ENCODE measurements at places on chromosomes 3 and 15.

GRCh38 chr3:38542401-38543298 lies 46.5 kb downstream of the EXOG start:
- no peak for DNase-seq

DNA sequence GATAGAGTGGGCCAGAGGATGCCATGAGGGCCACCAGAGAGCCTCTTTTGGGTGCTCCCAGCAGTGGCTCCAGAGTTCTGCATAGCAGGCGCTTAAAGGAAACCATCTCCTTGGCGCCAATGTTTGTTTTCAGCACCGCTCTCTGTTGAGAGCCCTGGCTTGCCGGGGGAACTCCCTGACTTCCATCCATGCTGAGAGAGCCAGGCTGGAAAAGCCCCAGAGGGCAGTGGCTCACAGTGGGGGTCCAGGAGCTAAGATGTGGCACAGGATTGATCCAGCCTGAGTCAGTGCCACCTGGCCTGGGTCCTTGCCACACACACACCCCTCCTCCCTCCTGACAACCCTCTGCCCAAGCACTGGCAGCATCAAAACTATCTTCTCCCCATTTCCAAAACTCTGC lies 50.4 kb upstream of the HACD2 start:
- no peak for DNase-seq

DNA sequence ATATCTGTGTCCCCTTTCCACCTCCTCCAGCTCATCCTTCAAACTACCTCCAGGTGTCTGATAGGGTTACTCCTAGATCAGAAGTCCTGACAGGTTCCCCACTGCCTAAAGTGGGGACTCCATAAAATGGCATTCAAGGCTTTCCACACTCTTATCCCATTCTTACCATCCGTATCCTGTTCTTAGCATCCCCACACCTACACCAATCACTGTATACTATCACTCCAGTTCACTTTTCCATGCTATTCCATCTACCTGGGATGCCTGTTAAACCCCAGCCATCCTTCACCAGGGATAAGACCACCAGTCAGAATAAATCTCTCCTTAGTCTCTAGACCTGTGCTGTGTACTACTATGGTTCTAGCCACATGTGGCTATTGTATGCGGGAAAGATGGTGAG lies 19.1 kb downstream of the SSR3 start:
- DNase-seq, result no peak

DNA sequence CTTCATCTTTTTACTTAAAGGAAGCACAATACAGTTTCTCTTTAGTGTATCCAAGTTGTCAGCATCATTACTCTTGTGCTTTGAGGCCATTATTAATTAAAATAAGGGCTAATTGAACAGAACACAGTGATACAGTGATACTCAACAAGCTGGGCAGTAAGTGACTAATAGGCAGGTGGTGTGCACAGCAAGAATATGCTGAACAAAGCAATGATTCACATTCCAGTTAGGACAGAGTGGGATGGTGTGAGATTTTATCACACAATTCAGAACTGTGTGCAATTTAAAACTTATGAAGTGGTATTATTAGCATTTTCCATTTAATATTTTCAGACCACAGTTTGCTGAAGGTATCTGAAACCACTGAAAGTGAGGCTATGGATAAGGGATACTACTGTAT lies 116.9 kb downstream of the PLOD2 start:
- no peak for DNase-seq

DNA sequence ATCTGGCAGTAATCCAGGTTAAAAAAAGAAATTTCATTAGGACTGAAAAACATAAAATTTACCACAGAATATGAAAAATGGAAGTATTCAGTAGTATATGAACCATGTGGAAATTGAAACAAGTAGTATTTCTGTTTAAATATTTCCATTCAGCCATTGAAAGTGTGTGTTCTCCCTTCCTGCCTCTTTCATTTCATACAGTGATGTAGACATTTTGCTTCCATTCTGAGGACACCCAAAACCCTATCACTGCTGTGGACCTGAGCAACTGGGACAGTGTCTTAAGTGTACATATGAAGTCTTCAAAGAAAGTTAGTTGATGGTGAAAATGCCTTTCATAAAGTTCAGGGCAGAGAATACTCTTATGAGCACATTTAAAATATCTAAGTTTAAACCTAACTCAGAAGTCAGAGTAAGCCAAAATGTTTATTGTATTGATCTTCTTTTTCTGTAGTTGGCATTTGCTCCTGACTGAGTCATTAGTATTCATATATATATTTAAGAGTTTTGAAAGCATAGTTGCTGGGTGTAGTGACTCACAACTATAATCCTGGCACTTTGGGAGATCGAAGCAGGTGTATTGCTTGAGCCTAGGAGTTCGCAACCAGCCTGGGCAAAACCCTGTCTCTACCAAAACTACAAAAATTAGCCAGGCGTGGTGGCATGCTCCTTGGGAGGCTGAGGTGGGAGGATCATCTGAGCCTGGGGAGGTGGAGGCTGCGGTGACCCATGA lies 198.8 kb downstream of the KLHL25 start:
- no peak for DNase-seq

DNA sequence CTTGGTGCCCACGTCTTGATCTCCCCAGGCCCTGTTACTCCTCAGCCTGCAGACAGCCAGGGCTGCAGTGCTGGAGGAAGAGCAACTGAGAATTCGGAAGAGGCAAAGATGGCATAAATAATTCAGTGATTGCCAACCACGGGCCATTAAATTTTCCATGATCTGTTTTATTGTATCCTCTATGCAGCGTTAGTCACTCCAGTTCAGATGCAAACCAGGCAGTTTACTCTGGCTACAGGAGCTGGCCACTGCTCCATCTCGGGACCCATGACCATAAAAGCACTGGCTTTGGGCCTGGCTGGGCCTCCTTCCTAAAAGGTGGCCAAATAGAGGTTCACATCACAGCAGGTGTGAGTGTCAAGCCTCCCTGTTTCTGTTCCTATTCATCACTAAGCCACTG lies 137.6 kb upstream of the TLE3 start:
- DNase-seq, result peak; percentile 49

GRCh38 chr3:123314359-123315270 lies 112.9 kb downstream of the SEC22A start:
- DNase-seq, result no peak

All from sciatic nerve (tissue), 2 donors.